RWPE2 (cell line): ENCODE measurements at places on chromosomes 7 and 10.

DNA sequence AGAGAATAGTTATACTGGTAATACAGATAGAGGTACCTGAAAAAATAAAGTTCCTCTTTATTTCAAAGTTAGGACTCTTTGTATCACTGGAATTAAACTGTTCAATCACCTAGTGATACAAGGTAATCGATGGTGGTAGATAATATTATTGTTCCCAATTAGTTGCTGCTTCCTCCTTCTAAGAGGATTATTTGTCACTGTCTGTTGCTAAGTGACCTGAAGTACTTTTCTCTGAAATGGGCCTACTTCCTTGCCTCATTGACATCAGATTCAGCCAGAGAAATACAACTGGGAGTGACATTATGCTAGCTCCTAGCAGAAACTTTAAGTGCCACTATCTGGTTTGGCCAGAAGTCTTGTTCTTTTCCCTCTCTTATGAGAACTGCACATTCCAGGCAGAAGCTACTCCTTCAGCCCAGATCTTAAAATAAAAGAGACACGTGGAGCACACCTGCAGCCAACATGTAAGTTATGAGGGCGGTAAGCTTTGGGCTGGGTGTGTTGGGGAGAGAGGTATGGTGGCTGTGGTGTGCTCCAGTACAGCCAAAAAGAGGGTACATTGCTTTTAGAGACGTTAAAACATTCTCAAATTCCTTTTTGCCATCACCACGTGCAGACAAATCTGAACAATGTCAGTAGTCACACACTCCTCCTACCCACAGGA lies 54.8 kb downstream of the MINDY3 start:
- DNase-seq, result no peak

GRCh38 chr10:124588736-124589490 lies 127.3 kb downstream of the LHPP start:
- no peak for DNase-seq

GRCh38 chr10:5550621-5551530 lies 26.1 kb downstream of the CALML3 start:
- no peak for DNase-seq

DNA sequence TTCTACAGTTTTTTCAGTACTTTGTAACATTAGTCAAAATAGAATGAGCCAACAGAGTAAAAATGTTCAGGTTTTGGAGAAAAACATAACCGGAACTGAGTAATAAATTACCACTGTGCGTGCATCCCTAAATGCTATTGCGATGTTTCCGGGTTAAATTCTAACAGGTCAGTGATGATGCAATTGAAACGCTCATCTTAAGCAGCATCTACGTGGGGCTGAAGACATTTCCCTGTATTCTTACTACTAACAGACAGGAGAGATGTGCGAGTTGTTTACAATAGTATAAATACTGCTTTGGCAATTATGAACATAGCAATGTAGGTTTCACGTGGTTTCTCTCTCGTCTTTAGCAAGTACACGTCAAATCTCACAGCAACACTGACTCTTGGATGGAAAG lies 149.4 kb downstream of the USP6NL start:
- no peak for DNase-seq

DNA sequence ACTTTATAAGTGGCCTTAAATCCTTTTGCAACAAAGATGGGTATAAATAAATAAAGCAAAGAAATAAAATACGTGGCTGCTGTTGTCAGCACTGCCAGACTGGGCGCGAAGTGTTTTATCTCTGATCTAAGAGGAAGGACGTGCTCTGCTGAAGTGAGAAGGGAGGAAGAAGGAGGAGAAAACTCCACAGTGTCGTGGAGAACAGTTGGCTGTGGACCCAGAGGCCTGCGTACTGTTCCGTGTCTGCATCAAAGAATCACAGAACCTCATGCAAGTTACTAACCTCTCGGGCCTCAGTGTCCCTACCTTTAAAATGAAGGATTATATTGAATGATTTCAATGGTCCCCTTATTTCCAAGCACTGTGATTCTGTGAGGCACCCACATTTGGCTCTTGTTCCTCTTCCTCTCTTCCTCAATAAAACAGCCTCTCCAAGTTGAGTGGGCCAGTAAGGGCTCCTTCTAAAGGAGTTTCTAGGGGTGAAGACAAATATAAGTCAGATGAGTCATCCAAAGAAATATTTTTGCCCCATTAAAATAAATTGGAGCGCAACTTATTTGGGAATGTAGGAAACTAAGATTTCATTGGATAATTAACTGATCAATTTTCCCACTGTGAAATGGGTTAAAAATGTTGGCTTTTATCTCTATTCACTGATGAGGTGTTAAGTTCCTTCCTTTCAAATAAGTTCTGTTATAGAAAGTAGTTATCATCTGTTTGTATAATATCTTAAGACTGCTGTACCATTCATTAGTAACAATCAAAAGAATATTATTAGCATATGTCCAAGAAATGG lies 126.9 kb upstream of the EFCAB10 start:
- DNase-seq, result no peak

GRCh38 chr7:101200862-101201599 lies at the start of gene MOGAT3:
TSS of gene MOGAT3 (minus strand) at chr7:101201036. CDS start at chr7:101200854, 182 bp downstream.
- no peak for DNase-seq

DNA sequence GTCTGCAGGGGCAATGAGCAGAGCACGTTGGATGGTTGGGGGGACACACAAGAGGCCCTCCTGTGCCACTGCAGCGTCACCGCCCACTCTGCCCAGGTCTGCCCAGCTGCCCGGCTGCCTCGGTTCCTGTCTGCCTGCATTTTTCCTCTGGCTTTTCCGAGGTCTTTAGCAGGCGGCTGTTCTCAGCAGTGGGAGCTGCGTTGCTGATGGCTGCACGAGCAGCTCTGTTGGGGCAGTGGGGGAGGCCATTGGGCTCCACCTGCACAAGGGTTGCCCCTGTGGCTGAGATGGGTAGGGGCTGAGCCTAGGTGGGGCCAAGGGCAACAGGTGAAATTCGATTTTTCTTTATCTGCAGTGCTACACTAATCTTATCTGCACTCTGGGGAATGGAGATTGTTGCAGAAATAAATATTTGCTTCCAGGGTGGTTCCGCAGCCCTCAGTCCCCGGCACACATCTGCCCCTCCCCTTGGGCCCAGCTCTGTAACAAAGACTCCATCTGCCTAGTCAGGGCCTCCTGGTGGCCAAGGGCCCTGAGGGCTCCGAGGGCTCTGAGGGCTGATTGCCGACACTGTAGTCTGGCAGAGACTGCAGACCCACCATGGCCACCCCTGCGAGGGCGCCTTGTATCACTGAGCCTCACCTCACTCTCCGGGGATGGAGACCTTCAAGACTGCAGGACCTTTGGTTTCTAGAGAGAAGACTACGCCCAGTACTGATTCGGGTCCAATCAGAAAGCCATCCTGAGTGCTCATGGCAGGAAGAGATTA lies 141.7 kb upstream of the SHH start:
- DNase-seq, result no peak

DNA sequence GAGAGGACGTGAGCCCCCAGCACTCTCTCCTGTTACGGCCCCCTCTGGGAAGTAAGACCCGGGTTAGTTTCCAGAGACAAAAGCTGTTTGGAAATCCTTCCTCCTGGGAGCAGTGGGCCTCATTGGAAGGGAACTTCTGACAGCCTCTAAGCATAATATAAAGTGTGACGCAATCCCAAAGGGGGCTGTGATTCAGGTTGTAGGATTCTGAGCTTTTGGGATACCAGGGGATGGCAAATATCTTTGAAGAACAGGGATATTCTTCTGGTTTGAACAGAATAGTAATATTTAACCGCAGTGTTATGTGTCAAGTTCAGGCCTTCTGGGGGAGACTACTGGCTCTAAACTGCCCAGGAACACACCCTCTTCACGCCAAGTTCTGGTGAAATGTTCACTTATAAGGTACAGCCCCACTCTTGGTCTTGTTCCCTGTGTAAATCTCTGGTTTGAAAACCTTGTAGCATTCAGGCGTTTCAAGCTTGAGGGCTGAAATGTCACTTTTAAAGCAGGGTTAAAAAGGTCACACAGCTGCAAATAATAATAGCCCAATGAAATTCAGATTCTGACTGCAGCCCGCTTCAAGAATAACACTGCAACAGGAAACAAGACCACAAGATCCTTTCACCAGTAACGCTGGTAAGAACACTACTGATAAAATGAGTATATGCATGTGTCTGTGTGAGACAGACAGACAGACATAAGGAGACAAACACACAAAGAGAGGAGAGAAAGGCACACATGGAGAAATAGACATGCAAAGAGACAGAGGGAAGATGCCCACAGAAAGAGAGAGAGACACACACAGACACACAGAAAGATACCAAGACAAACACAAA lies 69.0 kb downstream of the CREB5 start:
- DNase-seq, result no peak

- DNase-seq, result no peak
Observed at GRCh38 chr7:36455646-36456045, 66.0 kb downstream of the ANLN start.

DNA sequence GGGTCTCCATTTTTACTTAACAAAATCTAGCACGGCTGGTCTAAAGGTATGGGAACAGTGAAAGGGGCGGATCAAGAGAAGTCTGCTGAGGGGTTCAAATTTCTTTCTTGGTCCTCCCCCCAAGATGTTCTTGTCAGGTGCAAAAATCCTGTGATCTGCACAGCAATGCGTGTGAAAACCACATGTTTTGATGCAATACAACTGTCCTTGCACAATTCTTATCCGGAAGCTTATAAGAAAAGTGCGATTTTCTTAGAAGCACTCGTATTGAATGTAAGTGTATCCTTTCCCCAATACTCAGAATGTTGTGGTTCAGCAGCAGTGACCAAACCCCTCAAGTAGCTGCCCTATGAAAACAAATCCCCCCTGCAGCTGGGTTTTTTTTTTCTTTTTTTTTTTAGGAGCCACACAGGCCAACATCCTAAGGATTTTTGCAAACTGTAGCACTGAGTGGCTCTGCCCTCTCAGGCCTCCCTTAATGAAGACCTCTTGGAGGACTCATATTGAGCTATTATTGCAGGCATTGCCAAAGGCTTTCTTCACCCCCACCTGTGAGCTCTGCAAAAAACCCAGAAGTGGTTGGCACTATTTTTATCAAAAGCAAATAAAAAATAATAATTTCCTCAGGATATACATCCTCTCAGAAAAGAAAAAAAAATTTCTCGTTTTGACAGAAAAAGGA lies 151.9 kb upstream of the ITGB1 start:
- no peak for DNase-seq

- DNase-seq, result no peak
Observed at GRCh38 chr10:64458306-64458705, 937.1 kb downstream of the REEP3 start.

GRCh38 chr7:29593459-29593858 lies 29.8 kb downstream of the PRR15 start:
- DNase-seq, result no peak

DNA sequence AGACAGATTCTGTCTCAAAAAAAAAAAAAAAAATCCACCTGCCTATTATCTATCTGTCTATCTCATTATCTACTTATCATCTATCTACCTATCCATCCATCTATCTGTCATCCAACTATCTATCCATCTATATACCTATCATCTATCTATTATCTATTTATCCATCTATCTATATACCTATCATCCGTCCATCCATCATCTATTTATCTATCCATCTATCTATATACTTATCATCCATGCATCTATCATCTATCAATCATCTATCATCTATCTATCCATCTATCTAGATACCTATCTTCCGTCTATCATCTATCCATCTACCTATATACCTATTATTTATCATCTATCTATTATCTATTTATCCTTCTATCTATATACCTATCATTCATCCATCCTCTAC lies 16.5 kb upstream of the TPST1 start:
- no peak for DNase-seq

- DNase-seq, result no peak
Observed at GRCh38 chr10:108755646-108756045, 1167.7 kb downstream of the XPNPEP1 start.

DNA sequence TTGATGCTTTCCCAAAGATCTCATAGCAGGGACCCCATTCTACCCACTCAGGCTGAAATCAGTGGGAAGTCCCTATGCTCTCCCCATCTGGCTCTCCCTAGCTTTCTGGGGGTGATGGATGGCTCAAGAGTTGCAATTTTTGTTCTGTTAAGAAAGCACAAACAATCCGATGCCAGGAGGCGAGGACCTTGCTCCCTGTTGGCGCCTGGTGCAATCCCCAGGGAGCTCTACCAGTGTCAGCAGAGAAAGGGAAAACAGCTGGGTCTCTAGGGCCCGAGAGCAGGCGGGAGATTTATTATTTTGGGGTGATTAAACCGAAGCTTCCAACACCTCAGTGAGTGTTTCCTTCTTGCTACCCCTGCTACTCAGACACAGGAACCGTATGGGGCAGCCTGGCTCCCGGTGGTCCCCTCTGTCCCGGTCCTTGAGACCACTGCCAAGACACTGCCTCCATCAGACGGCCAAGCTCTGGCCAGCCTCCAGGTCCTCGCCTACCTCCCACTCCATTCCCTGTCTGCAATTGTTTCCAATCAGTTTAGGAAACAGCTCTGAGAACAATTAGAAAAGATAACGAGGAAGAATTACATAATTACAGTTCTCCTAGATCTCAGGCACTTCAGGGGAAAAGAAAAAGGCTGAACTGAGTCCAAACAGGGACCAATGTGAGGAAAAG lies 147.9 kb downstream of the PLXNA4 start:
- DNase-seq, result no peak

- no peak for DNase-seq
Observed at GRCh38 chr10:4189281-4189680, 404.3 kb upstream of the KLF6 start.

- DNase-seq, result peak; percentile 85
Observed at GRCh38 chr10:47406870-47407691, 23.0 kb upstream of the ZNF488 start.

GRCh38 chr10:48511875-48512231 lies 93.0 kb downstream of the ARHGAP22 start:
- no peak for DNase-seq

GRCh38 chr7:94154858-94155257 lies 150.7 kb upstream of the BET1 start:
- DNase-seq, result no peak

DNA sequence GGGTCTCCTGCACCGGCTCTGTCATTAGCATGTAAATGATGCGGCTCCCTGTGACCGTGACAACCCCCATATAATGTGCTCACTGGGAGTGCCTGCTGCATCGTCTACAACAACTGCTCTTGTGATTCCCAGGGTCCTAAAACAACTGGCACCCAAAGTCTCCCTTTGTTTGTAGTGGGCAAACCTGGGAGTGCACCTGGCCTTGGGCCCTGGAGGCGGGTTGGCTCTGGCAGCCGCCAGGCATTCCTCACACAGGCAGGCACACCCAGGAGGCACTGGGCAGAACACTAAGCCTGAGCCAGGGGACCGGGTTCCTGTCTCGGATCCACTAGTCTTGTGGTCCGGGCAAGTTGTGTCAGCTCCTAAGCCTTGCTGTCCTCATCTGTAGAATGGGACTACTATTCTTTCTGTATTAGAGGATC lies 115.5 kb upstream of the GPR26 start:
- no peak for DNase-seq

GRCh38 chr7:34371922-34372321 lies 286.1 kb upstream of the NPSR1 start:
- no peak for DNase-seq

DNA sequence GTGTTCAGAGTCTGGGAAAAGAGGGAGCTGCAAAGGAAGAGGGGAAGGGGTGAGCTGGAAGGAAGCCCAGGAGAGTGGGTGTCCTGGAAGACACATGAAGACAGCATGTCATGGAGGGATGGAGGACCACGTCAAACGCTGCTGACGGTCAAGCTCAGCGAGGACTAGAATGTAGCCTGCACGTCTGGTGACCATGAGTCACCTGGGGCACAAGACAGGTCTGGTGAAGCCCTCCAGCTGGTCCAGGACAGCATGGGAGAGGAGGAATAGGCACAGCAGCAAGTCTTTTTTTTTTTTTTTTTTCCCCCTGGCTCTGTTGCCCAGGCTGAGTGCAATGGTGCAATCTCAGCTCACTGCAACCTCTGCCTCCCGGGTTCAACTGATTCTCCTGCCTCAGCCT lies 19.6 kb upstream of the AMZ1 start:
- DNase-seq, result no peak

GRCh38 chr7:81014266-81014665 lies 95.4 kb upstream of the SEMA3C start:
- no peak for DNase-seq
